Vein endothelial cell (primary cell): ENCODE measurements at places on chromosomes 3 and 15. TPM values are rescaled to one million over a fixed set of nuclear protein-coding genes. Genes with fewer than 3 reads are reported as not detected.

MYEF2 gene
- total RNA-seq: 15.0 and 20.4 TPM in 2 replicates

SRGAP3 gene
- total RNA-seq: 0.29 and 0.98 TPM in 2 replicates

CTXN2 gene
- total RNA-seq: not detected in 2 replicates

PLA2G4D gene
- total RNA-seq: not detected in 2 replicates

PAQR9 gene
- not detected in 2 replicates for total RNA-seq
